ENCODE measurements at places on chromosomes 2 and 18.
A peak's percentile ranks its signal among the peaks of the same experiment; 100 is the strongest.

- no peak for DNase-seq
These were observed 1064.8 kb downstream of the SUCLG1 start for GRCh38 chr2:83394134-83394904.

- peak; percentile 90 for DNase-seq
These were observed at the start of gene NBEAL1 for GRCh38 chr2:203014456-203015199. Gene NBEAL1 (plus strand): TSS chr2:203014875. CDS start chr2:203016385, 1,510 bp downstream.

DNA sequence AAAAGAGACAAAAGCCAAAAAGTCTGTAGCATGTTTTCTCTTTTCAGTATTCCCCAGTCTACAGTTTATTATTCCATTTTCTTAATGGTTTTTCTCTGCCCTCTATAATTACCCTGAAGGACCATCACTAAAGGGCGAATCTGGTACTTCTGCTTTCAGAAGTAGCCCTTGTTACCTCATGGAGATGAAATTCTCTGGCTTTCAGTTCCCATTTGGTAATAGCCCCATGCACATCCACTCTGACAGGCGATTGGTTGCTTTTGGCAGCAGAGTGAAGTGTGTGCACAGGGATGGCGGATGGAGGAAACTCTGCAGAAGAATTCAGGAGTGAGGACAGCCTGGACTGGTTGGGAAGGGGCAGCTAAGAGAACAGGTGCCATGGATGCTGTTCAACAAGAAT lies 66.3 kb upstream of the NABP1 start:
- no peak for DNase-seq

GRCh38 chr2:175008801-175009495 lies 3.8 kb upstream of the CHN1 start:
- no peak for DNase-seq

DNA sequence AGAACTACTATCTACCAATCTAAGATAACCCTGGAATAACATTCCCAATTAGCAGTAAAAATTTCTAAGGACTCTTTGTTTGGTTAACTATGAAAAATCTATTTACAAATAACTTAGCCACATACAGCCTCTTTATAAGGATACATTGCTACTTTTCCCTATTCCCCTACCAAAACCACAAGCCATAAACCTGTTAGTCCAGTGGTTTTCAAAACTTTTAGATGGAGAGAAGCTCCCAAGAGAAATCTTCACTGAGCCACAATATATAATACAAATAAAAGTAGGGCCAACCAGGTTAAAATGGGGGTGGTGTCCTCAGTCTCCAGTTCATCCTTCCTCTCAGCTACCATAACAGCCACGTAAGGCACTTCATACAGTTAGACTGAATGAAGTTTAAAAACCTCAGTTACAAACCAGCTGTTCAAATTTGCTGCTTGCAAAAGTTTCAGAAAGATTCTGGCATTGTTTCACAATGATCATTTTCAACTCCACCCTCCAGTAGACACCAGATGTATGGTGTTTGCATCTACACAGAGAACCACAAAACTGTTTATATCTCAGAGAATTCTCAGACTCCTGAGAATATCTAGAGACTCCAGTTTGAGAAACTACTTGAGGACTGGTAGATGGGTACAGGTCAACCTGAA lies 26.0 kb downstream of the SOS1 start:
- DNase-seq, result no peak

DNA sequence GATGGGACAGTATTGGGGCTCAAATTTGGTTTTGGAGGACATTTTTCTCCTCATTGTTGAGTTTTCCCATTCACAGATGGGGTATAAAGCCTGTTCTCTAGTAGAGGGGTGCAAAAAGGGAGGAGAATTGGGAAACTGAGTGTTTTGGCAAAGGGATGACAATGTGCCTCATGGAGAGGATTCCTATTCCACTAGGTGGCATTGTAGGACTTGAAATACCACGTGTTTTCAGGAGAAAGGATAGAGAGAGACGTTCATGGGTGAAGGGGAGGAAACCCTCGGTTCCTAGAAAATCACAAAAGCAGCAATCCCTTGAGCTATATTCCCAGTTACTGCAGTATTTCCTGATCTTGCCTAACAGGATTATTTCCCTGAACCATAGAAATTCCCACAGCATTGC lies 113.7 kb upstream of the SRD5A2 start:
- no peak for DNase-seq

- DNase-seq, result no peak
These were observed 7.8 kb upstream of the ETAA1 start for GRCh38 chr2:67389286-67389685.

GRCh38 chr18:24274837-24275236 lies 122.8 kb downstream of the OSBPL1A start:
- no peak for DNase-seq

GRCh38 chr2:134468164-134468563 lies 214.3 kb downstream of the MGAT5 start:
- DNase-seq, result no peak

GRCh38 chr18:11154368-11154989 lies 5.1 kb upstream of the PIEZO2 start:
- DNase-seq, result no peak

DNA sequence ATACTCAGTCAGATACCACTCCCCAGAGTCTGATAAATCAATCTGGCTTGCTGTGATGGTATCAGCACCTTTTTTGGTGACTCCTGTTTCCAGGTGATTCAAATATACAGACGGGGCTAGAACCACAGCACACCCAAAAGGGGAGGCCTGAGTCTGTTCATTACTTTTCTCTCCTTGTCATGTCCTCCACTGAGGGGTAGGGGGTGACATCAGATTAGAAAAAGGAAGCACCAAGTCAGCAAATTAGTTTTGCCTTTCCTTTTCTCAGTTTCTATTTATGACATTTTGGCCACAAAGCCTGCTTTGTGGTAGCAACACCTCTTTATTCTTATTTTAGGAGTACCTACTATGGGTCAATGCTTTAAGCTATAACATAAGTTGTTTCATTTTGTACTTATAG lies 127.4 kb downstream of the CCDC102B start:
- no peak for DNase-seq

DNA sequence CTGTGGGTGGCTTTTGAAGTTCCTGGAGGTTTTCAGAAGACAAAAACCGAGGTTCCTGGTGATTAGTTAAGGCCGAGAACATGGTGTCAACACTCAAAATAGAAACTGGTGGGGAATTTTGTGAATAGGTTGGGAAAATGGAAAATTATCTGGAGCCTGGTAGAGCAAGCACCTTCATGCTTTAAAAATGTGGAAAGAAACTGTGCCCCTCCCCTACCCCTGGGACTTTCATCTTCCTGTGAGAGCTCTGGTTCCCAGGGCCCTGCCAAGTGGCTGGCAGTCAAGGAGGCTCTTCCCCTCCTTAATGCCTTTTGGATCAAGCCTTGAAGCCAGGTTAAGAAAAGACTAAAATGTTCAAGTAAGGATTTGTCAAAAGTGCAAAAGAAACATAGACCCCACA lies 1.9 kb upstream of the CRACDL start:
- no peak for DNase-seq

GRCh38 chr2:72457801-72458516 lies 310.3 kb upstream of the CYP26B1 start:
- DNase-seq, result no peak

GRCh38 chr2:9552219-9553178 lies 3.1 kb downstream of the ADAM17 start:
- no peak for DNase-seq

- no peak for DNase-seq
These were observed 20.7 kb downstream of the NRXN1 start for GRCh38 chr2:51011254-51011653.

GRCh38 chr2:160380611-160381010 lies 113.0 kb downstream of the RBMS1 start:
- DNase-seq, result no peak

GRCh38 chr2:101277111-101277510 lies 24.4 kb downstream of the CNOT11 start:
- DNase-seq, result no peak

DNA sequence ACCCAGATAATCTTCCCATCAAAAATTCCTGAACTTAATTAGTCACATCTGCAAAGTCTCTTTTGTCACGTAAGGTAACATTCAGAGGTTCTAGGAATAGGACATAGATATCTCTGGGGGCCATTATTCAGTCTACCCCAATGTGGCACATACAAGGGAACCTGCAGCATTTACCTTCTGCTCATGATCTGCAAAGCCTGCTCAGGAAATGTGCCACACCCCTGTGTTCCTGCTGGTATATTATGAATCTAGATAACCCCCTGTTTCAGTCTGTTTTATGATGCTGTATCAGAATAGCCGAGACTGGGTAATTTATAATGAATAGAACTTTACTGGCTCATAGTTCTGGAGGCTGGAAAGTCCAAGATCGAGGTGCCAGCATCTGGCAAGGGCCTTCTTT lies 103.5 kb downstream of the ARL4C start:
- DNase-seq, result no peak

DNA sequence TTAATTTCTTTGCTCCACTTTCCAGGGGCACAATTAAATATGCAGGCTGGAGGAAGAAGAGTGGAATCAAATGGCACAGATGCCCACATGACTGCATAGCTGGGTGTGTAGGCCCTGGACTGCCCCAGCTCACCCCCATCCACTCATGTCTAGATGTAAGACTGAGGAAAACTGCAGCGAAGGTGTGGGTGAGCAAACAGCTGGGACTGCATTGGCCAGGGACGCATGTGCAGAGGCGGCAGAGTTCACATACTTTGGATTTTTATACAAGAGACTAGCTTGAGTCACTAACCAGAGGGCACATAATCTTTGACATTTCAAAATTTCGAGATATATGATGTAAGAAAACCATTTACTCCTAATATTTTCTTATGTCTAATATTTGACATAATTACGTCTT lies 60.1 kb downstream of the SPIRE1 start:
- DNase-seq, result no peak

DNA sequence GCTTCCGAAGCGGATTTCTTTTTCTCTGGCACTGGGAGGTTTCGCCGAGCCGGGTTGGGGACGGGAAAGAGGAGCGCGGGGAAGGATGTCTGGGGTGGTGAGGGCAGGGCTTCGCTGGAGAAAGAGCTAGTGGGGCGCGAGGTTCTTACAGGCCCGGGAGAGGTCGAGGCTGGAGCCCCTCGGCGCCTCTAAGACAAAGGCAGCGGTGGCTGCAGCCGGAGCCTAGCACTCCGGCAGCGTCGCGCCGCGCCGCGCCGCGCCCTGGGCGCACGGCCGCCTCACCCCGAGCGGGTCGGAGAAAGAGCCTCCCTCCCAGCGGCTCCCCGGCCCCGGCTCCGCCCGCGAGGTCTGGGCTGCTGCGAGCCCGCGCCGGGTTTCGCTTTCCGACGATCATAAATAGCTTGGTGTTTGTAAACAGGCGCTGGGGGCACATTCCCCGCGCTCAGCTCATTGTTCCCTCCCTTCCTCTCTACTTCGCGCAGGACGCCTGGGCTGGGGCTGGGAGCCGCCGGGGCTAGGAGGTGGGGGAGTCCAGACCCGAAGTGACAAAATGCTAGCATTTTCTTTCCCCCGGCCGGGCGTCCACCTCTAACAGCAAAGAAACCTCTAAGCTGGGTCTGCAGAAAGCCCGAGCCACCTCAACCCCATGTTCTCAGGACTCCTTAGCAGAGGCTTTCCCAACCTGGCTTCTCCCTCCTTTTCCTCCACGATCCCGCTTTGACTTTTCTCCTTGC lies 813 bp upstream of the MEIS1 start:
- DNase-seq, result no peak
